ENCODE measurements at places on chromosomes 2 and 18.

GRCh38 chr2:178517496-178517895, 37.2 kb downstream of the PLEKHA3 start:
- no peak for DNase-seq

DNA sequence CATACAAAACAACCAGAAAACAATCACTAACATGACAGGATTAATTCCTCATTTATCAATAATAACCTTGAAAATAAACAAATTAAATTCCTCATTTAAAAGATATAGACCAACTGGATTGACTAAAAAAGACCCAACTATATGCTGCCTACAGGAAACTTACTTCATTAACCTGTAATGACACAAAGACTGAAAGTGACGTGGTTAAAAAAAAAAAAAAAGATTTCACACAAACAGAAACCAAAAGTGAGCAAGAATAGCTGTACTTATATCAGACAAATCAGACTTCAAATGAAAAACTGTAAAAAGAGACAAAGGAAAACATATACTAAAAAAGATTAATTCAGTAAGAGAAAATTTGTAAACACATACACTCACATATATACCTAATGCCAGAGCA, 201.2 kb downstream of the CCDC178 start:
- DNase-seq: no peak

DNA sequence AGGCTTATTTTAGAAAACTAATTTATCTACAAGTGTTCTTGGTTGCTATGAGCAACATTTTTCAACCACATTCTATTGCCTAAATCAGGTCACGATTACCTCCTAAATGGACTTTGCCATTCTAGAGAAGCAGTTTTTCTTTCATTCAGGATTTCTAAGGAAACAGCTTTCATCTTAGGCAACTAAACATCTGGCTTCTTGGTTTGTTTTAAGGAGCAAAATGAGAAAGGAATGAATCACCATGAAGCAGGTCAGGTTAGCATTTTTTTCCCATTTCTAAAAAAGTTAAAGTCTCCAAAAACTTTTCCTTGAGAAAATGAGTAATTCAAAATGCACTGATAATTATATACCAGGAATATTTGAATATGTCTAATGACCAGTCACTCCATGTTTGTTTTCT, 114.8 kb downstream of the GAREM1 start:
- no peak for DNase-seq

DNA sequence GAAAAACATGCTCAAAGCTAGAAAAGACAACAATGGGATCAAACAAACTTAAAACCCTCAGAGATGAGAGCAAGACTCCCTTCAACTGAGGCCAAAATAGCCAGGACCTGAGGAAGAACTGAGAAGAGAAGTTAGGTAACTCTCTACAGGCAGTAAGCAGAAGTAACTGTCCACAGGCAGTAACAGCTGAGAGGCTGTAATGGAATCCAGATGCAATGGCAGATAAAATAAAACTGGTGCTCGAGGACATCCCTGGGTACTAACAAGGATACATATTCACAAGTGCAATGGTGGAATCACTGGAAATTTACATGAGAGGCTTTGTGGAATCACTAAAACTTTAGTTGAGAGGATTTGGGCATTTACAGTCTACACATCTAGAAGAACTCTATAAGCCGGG, 30.4 kb upstream of the C2orf66 start:
- DNase-seq: no peak

- DNase-seq: no peak
These were observed 289.7 kb upstream of the GCFC2 start for GRCh38 chr2:76000425-76000824.

GRCh38 chr18:69916412-69916811, 31.3 kb downstream of the CD226 start:
- DNase-seq: no peak

- DNase-seq: no peak
These were observed 161.9 kb upstream of the CRIM1 start for GRCh38 chr2:36193680-36194079.
